ENCODE measurements at places on chromosomes 4 and X. TPM values are rescaled to one million over a fixed set of nuclear protein-coding genes. Genes with fewer than 3 reads are reported as not detected.

- no peak for DNase-seq
Measured at GRCh38 chr4:80202190-80202711, 4.9 kb downstream of the PRDM8 start.

GRCh38 chrX:13499736-13500135 lies 69.7 kb upstream of the EGFL6 start:
- DNase-seq = no peak

GRCh38 chr4:15396157-15396800 lies 31.6 kb upstream of the C1QTNF7 start:
- no peak for DNase-seq

The RASGEF1B gene
- total RNA-seq = 0.15 TPM

DNA sequence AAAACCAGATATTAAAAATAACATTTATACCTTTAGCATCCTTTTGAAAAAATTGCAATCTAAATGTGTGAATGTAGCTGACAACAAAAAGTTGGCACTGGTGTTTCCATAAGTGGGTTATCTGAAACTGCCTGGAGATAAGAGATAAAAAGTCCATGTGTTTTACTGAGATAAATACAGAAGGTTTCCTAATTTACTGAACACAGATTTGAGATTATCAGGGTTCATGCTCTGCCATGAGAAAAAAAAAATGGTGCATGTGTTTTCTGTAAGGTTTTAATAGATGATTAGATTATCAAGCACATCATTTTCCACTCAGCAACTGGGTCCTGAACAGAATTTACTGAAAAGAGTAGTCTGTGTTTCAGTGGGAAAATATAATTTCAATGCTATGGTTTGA lies 326.2 kb upstream of the SLIT2 start:
- DNase-seq = no peak

The TMEM47 gene
- 0.10 TPM for total RNA-seq

DNA sequence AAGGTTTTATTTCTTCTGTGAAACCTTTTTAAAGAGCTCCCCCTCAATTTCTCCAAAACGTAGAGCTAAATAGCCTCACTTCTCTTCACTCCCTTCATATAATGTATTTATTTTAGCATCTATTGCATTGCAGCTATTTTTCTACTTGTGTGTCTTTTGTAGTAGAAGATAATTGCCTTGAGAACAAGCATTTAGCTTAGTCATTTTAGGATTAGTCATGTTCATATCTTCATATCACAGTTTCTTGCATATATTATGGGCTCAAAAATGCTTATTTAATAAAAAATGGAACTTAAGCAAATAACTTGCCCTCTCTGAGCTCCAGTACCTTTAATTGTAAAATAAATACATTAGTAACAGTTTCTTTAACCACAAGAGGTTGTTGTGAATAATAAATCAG lies 72.1 kb upstream of the SPANXC start:
- no peak for DNase-seq

DNA sequence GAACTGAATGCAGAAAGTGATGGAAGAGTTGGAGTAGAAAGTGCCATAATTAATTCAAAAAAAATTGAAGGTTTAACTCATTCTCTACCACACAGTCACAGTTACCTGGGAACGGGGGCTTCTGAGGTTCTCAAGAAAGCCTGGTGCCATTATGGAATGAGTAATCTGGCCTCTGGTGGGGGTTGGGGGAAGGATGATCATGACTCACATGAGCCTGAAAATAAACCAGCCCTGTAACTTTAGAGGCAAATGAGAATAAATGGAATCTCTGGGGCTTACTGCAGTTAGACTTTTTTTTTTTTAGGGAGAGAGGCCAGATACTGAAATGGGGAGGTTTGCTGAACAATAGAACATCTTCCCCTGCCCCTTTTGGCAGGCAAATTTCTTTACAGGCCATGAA lies 55.3 kb downstream of the SOD3 start:
- no peak for DNase-seq

DNA sequence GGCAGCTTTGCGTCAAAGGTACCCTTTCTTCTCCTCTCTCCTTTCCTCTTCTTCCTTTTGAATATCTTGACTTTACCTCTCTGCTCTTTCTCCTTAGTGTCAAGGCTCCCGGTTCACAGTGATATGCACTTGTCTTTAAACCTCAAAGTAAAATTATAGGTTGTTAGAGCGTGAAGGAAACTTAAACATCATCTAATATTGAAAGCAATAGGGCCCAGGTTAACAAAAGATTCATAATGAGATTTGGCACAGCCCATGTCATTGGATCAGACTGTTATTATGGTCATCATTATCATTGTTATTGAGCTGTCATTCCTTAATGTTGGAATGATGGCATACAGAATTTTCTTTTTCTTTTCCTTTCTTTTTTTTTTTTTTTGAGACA lies 32.5 kb downstream of the FTHL17 start:
- no peak for DNase-seq

DNA sequence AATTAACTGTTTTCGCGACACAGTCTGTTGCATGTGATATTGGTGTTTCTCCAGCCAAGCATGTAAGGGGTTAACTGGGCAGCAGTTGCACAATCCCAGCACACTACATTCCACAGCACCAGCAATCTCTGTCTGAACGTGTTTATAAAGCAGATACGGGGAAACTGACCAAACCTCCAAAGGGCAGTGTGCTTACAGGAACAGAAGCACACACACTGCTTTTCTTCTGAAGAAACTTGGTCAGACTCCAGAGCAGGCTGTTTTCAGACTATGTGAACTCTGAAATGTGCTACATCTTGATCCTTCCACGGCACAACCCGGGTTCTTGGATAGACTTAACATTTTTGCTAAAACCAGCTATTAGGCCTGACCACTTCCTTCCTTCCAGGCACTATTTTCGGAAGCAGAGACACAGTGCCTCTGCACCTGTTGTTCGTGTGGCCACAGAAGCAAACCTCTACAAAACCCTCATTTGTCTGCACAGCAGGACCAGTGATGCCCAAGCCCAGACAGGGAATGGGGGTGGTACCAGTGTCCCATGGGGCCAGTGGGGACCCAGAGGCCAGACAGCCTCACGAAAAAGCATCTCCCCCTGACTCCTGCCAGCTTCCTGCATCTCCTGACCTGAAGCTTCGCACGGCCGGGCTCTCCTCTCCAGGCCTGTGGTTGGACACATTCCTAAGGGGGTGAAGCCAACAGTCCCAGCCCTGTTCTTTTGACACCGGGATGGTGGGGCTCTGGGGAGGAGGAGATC lies 90.1 kb downstream of the IRF2 start:
- DNase-seq = peak; percentile 92

The ETNPPL gene
- not detected for total RNA-seq

DNA sequence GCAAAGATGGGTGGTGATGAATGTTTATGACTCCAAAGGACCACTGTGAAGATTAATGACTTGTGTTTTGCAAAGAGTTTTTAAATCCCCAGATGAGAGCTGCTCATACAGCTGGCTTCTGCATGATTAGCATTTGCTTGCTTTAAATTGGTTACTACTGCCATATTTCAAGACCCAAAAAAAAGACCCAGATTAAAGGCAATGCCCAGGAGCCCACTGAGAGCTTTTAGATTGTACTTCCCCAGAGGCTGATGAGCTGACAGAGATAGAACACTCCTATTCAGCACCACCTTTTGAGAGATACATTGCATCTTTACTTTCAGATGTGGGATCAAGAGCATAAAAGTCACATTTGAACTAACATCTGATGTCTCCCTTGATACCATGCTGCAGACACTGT lies 142.0 kb downstream of the HNRNPD start:
- DNase-seq = no peak
